ENCODE measurements at places on chromosomes 5 and 9.

- no peak for DNase-seq
Measured at GRCh38 chr5:155080721-155081120, 67.2 kb downstream of the KIF4B start.

GRCh38 chr5:54964405-54964804, 21.0 kb downstream of the ESM1 start:
- DNase-seq: no peak

DNA sequence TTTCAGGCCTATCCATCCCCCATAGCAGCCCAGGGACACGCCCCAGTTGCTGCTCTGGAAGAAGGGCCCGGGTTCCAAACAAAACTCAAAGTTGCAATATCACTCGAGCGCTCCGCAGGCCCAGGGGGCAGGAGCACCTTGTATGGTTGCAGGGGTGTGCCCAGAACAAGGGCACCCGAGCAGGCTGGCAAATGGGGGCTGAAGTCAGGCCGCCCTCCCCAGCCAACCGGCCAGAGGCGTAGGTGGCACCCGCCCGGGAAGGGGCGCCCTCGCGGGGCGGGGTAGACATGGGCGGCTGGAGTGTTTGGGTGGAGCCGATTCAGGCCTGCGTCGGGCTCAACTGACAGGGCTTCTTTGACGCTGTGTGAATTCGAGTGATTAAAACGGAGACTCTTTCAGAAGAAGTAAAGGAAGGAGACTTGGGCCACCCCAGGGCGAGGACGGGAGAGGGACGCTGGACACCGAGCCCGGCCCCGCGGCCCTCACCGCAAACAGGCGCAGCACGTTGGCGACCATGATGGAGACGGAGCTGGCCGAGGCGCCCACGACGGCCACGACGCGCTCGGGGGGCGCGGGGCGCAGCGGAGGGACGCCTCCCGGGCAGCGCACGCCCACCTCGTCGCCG, 1.1 kb downstream of the GRM6 start:
- no peak for DNase-seq

- no peak for DNase-seq
Measured at GRCh38 chr5:52392321-52392720, 395.4 kb upstream of the ITGA1 start.

DNA sequence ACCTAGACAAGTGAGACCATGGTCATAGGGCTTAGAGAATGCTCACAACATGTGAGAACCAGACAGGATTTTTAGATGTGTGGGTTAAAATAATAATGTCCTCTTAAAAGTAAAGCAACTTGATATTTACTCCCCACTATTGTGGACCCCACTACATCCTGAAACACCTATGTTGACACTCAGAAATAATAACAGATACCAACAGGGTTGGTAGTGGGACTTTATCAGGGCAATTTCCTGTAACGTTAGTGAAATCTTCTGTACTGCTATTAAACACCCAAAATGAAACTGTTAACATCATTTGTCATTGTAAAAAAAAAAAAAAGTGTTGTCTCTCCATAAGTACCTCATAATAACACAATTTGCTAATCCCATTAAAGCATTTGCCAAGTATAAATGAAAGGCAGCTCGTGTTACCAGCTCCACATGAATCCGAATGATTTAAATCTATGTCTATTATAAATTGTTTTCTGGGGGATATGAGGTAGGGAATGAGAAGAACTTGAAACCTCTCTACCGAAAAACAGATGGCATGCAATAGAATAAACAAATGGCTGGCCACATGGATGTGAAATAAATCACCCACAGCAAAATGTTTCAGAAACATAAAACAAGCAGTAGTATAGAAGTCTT, 285.9 kb downstream of the ARHGEF28 start:
- no peak for DNase-seq

DNA sequence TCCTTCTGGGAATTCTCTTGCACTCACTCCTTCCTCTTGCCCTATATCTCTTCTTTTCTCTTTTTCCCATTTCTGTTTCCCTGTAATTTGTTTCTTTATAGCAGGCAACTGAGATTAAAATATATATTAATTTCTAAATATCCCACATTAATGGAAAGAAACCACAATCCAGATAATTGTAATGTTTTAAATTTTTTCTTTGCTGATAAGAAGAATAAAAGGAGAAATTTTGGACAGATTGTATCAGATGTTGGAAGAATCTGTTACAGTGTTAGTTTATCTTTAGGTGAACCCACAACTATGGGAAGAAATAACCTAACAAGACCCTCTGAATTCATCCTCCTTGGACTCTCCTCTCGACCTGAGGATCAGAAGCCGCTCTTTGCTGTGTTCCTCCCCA, at the start of gene OR1L1:
OR1L1 (plus strand) TSS at position 301 of the 400 bp plus-strand sequence; CDS start at position 301, 0 bp downstream.
- no peak for DNase-seq

DNA sequence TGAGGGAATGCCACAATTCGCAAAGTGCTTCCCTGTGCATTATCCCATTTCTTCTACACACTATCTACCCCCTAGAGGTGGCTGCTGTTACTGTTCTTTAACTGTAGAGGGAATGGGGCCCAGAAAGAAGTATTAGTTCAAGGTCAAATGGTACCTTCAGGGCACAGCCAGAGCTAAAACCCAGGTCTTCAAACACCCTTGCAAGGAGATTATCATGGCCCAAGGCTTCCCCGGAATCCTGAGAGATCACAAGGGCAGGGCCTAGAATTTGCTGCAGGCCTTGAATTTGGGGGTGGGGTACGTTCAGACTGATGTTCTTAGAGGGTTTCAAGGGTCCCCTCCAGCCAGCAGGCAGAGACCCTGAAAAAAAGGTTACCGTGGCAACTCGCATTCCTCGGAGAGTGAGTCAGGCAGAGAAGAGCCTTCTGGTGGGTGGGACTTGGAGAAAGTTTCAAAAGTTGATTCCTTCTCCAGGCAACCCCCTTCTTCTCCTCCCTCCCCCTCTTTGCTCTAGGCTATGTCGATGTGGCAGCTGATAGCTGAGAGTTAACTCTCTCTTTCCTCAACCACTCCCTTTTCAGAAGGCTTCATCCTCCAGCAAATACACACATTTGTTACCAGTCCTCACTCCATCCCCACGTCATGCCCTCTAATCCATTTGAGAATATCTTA, 1.9 kb downstream of the SPARC start:
- DNase-seq: no peak
